ENCODE measurements at places on chromosomes 11 and 22.

DNA sequence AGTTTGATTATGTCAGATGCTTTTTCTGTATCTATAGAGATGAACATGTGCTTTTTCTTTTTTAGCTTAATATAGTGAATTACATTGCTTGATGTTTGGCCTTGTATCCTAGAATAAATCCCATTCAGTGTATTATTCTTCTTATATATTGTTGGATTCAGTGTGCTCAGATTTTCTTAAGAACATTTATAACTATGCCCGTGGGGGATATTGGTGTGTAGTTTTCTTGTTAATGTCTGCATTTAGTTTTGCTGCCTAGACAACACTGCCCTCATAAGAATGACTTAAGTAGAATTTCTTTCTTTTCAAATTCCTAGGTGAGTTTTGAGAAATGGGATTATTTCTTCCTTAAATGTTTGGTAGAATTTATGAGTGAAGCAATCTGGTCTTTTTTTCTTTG is 98.5 kb downstream of the TMEM135 start:
- DNase-seq = no peak

GRCh38 chr22:41070665-41071331 is 21.6 kb upstream of the EP300 start:
- no peak for DNase-seq

DNA sequence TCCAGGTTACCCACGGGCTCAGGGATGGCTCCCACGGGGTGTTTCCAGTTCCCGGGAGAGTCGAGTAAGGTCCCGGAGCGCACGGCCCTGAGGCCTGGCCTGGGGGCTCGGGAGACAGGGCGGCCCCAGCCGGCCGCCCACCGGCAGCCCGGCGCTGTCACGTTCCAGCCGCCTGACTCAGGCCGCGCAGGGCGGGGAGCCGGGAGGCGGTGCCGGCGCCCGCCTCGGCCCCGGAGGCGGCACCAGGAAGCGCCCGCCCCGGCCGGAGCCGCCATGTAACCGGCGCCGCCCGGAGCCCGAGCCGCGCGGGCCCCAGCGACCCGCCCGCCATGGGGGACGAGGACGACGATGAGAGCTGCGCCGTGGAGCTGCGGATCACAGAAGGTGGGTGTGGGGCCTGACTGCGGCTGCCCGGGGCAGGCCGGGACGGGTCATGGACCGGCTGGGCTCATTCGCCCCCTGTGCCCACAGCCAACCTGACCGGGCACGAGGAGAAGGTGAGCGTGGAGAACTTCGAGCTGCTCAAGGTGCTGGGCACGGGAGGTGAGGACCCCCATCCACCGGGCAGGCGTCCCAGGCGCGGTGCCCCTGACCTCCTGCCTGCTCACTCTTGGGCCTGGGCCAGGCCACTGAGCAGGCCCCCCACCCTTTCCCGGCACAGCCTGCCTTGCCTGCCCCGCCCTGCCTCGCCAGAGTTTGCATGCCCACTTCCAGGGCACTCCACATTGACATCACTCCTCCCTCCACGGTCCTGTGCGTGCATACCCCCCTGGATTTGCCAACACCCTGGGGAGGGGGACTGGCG is at the start of gene RPS6KA4:
Gene RPS6KA4 (plus strand): TSS at position 256 of the 805 bp plus-strand sequence. CDS start 74 bp downstream, at position 330.
- peak; percentile 61 for DNase-seq

DNA sequence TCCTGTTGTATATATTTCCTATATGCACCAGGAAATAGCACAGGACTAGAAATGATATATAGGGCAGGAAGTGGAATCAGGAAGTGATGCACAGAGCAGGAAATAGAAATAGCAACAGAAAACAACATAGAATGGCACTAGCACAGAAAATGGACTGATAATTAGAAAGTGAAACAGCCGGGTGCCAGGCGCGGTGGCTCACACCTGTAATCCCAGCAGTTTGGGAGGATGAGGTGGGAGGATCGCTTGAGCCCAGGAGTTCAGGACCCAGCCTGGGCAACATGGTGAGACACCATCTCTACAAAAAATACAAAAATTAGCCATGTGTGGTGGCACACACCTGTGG is 10.0 kb upstream of the RELT start:
- no peak for DNase-seq

GRCh38 chr11:34379079-34379478 is 21.3 kb upstream of the ABTB2 start:
- no peak for DNase-seq

- DNase-seq = no peak
Observed at GRCh38 chr11:65886826-65887722, 1.2 kb downstream of the FIBP start.

- no peak for DNase-seq
Observed at GRCh38 chr22:37275622-37276021, 6.7 kb upstream of the CYTH4 start.

All from colonic mucosa (tissue), 4 donors.